ENCODE measurements at places on chromosomes 4 and X. TPM values are rescaled to one million over a fixed set of nuclear protein-coding genes. Genes with fewer than 3 reads are reported as not detected.

ANXA3 gene
- total RNA-seq: 66.5 TPM

PAK3 gene
- total RNA-seq: not detected

TCP11X2 gene
- not detected for total RNA-seq

EDA gene
- 0.41 TPM for total RNA-seq

TET2 gene
- total RNA-seq: 2.5 TPM

GAGE1 gene
- not detected for total RNA-seq

LGI2 gene
- 0.07 TPM for total RNA-seq

ART3 gene
- total RNA-seq: not detected

PDLIM3 gene
- 0.12 TPM for total RNA-seq

NUP62CL gene
- 15.8 TPM for total RNA-seq

CXCL1 gene
- total RNA-seq: 9.5 TPM

MAOA gene
- 0.61 TPM for total RNA-seq

TBC1D19 gene
- 4.2 TPM for total RNA-seq

XG gene
- not detected for total RNA-seq

MTMR8 gene
- 0.50 TPM for total RNA-seq

FAM133A gene
- total RNA-seq: 0.94 TPM

MAGED2 gene
- 82.8 TPM for total RNA-seq

MAB21L2 gene
- total RNA-seq: not detected

MAGEC3 gene
- not detected for total RNA-seq

ATRX gene
- 19.3 TPM for total RNA-seq

SYNPO2 gene
- 1.3 TPM for total RNA-seq

ERVMER34-1 gene
- total RNA-seq: 0.37 TPM

POU4F2 gene
- not detected for total RNA-seq

USP11 gene
- total RNA-seq: 55.2 TPM

MAGEH1 gene
- total RNA-seq: 6.7 TPM
